Stimulated activated CD8-positive, alpha-beta memory T cell treated with anti-CD3 and anti-CD28 coated beads, Interleukin-15, amount 100 ng/mL, for 4 hours (primary cell): ENCODE measurements at places on chromosomes 13 and 19.

DNA sequence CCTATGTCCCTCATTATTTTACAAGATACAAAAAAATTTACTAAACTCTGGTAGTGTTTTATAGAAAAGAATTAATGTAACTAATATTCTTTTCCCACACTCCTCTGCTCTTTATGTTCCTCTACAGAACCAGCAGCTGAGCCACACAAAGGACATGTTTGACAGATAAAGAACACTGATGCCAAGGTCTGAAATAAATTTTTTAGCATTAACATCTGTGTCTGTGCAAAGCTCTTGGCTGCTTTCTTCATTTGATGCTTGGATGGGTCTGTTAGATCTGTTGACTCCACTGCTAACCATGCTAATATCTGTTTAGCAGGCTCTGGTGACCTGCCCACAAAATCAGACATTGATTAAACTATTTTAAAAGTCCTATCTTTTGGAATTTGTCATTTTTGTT, 2363.8 kb downstream of the PCDH9 start:
- no peak for DNase-seq

GRCh38 chr19:55487924-55488687, at the start of gene SSC5D:
SSC5D (plus strand) TSS chr19:55488436; CDS start chr19:55488590, 154 bp downstream.
- no peak for DNase-seq

DNA sequence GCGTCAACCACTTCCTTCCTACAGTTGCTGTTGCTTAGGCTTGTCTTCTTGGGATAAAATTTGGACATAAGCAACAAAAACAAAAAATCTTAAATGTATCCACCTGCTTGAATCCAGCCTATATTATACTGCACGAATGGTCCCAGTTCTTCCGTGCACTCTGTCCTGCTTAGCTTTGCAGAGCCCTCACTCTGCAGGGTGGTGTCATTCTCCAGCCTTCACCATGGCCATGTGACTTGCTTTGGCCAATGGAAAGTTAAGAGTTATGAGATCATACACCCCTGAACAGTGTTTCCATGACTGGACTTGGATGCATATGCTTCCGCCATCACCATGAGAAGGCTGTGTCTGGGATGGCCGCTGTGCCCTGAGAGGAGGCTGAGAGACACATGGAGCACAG, 27.4 kb upstream of the SACS start:
- DNase-seq = no peak

- DNase-seq = no peak
Observed at GRCh38 chr13:21016487-21016886, 44.9 kb downstream of the LATS2 start.

DNA sequence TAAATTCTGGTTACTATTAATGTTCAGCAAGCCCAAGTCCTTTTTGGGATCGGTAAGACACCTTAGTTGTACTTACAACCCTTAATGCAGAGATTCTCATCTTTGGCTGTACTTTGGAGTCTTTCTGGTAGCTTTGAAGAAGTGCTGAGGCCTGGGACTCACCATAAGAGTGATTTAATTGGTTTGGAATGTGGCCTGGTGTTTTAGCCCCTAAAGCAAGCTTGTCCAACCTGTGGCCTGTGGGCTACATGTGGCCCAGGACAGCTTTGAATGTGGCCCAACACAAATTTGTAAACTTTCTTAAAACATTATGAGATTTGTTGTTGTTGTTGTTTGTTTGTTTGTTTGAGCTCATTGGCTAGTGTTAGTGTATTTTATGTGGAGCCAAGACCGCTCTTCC, 215.3 kb downstream of the ZIC5 start:
- no peak for DNase-seq

DNA sequence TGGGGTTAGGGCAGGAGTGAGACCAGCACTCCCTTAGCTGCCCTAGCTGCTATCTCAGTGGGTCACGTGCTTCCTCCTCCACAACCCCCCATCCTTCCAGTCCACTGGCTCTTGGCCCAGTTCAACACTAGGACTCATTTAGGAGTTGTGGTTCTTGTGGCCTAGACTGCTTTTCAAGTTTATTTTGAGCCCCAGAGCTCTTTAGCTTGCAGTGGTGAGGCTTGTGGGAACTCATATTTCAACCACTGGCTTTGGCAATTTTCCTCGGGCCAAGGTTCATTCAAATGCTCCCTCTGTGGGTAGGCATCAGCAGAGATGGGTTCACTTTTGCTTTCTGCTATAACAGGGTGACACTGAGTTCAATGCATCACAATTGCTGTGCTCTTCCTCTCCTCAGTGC, 436.2 kb upstream of the SLITRK5 start:
- no peak for DNase-seq

DNA sequence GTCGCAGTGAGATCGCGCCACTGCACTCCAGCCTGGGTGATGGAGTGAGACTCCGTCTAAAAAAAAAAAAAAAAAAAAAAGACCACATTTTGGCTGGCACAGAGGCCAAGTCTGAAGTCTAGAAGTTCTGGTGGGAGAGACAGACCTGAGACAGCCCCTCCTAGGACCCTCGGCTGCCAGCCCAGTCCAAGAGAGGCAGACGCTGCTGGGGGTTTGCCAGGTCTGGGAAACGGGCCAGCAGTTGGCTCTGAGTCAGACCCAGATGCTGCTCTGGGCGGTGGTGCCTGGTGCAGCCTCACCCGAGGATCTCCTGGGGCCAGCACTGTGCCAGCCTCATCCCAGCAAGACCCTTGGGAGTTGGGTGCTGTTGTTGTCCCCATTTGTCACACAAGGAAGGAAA, 5.8 kb downstream of the FCHO1 start:
- DNase-seq = no peak

DNA sequence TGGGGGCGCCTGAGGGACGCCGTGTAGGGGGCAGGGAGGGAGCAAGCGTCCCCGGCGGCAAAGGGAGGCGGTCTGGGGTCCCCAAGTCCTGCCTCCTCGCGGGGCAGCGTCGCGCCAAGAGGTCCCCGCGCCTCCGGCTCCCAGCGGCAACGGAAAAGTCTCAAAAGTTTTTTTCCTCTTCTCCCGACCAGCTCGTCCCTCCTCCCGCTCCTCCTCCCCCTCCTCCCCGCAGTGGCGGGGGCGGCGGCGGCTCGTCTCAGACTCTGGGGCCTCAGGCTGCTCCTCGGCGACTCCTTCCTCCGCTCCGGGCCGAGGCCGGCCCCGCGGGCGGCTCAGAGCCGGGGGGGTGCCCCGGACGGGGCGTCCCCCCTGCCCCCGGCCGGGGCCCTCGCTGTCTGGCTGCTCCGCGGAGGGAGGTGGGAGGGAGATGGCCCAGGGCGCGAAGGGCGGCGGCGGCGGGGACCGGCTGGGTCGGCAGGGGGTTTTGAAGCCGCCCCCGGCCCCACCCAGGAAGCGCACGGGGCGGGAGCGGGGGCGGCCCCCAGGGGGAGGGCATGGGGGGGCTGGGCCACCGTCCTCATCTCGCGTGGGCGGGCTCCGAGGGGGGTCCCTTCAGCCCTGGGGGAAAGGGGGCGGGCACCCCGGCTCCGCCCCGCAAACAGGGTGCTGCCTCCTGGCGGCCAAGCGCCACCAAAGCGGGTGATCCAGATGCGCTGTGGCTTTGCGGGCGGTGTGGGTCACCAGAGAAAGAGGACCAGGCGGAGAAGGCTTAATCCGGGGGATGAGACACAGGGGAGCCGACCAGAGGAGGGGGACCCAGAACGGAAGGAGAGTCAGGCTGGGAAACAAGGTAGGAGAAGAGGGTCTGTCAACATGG, at the start of gene TGFB1:
TGFB1 (minus strand) TSS at position 457 of the 877 bp plus-strand sequence. CDS start 878 bp downstream, outside the sequence.
- peak; percentile 92 for DNase-seq

- peak; percentile 67 for DNase-seq
Observed at GRCh38 chr13:41960637-41961465, at the start of gene VWA8. VWA8 (minus strand) TSS chr13:41961109; CDS start chr13:41961015, 94 bp downstream.

GRCh38 chr19:639253-640160, at the start of gene FGF22:
FGF22 (plus strand) TSS chr19:639879; CDS start chr19:639926, 47 bp downstream.
- peak; percentile 92 for DNase-seq

DNA sequence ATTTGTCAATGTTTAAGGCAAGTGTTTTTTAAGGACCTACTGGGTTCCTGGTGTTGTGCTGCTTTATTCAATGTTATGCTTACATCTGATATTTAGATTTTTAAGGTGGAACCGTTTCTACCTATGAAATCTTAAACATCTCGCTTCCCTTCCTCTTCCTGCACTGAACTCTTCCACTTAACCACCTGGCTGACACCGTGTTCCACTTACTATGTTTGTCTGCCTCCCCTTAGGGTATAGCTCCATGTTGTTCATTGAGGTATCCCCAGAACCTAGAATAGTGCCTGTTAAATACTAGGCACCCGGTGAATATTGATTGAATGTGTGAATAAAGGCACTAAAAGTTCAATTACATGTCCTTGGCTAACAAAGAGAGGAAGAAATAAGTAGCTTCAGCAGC, 104.9 kb downstream of the RNF17 start:
- DNase-seq = no peak

- DNase-seq = no peak
Observed at GRCh38 chr19:53872762-53873161, 5.1 kb downstream of the MYADM start.

DNA sequence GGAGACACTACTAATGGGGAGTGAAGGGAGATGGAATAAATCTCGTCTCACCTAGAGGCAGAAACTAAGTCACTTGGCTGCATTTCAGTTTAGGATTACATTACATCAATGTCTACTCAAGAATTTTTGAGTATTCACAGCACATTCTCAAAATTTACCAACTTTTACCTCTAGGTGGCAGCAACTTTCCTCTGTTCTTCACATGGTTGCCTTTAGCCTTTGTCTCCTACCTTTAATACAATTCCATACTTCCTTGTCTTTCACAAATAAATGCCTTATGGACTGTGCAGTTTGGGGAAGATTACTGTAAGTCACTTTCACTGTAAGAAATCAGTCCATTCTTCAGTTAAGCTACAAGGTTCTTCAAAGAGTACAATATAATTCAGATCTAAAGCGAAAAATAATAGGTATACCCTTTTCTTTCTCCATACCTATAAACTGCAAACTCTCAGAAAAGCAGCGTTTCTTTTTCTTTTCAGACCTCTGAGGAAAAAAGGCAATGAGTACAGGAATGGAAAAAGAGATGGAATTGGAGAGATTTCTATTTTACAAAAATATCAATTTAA, 379.4 kb downstream of the KLF12 start:
- DNase-seq = no peak

DNA sequence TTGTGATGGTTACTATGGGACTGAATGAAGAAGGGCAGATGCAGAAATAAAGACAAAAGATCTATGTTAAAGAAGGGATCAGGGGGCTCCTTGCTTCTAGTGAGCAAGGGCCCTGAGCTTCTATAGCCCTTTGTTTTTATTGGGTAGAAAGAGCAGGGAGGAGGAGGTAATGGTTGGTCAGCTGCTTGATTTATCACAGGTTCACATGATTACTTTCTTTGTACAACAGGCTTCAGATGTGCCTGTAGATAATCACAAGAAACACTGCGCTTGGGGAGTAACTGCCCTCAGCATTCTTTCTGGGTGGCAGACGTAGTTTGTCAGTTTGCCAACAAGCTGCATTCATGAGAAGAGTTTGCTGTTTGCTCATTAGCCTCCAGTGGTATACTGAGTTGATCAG, 4.8 kb upstream of the ZNF439 start:
- DNase-seq = no peak

- DNase-seq = no peak
Observed at GRCh38 chr19:7928334-7928706, 2.4 kb upstream of the CTXN1 start.

DNA sequence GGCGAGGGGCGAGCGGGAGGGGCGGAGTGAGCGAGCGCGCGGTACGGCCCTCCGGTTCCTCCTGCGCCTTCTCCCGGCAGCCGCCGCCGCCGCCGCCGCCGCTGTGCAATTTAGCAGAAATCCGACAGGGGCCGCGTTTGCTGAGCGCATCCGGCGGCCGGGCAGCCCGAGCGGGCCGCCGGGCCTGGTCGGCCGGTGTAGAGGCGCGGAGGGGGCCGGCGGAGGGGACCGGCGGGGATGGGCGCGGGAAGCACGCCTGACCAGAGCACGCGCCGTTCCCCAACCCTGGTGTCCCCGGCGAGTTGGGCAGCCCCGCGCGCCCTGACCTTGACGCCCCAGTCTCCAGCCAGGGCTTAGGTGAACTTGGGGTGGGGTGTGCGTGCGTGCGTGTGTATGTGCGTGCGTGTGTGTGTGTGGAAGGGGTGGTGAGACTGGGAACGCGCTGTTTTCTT, 144.5 kb upstream of the ZNF536 start:
- no peak for DNase-seq

DNA sequence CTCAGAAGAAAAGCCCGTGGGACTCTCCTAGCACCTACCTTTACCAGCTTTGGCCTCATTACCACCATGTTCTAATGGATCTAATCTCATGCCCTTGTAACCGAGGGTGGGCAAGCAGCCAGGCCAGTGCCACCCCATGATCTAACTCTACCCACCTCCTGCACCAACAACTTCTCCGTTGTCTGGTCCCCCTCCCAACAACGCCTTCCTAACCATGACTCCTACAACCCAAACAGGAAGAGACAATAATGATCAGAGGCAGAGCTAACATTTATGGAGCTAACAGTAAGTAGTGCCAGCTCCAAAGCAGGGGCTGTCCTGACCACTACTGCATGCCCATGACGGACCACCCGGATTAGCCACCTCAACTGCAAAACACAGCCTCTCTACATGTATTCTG, 3.5 kb downstream of the USP12 start:
- DNase-seq = no peak

- no peak for DNase-seq
Observed at GRCh38 chr19:17553256-17553655, 2.2 kb upstream of the COLGALT1 start.

DNA sequence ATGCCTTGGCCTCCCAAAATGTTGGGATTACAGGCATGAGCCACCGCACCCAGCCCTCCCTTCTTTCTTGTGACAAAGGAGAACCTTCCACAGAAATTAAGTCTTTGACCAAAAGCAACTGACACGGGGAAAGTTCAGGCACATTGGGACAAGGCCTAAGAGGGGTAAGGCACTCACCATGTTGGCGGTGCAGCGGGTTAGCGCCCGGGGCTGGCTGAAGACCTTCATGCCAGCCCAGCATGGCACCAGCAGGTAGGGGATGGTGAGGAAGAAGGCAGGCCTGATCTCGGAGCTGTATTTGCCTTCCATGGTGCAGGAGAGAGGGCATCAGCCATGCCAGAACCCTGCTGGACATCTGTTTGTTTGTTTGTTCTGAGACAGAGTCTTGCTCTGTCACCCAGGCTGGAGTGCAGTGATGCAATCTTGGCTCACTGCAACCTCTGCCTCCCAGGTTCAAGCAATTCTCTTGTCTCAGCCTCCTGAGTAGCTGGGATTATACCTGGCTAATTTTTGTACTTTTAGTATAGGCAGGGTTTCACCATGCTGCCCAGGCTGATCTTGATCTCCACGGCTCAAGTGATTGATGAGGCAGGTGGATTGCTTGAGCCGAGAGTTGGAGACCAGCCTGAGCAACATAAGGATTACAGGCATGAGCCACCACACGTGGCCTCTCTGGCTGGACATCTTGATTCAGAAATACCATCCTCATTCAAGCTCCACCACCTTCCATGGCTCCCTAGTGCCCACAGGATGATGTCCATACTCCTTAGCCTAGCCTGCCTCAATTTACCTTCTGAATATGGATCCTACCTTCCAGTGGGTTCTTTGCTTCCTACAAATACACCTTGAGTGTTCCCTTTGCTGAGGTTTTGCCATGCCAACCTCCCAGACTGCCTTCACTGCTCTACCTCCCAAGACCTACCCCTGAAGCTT, 4.4 kb downstream of the TM6SF2 start:
- no peak for DNase-seq

- no peak for DNase-seq
Observed at GRCh38 chr13:92256211-92256610, 857.8 kb downstream of the GPC5 start.
